ENCODE measurements at places on chromosomes 6 and 20. TPM values are rescaled to one million over a fixed set of nuclear protein-coding genes. Genes with fewer than 3 reads are reported as not detected.
A peak's percentile ranks its signal among the peaks of the same experiment; 100 is the strongest.

DNA sequence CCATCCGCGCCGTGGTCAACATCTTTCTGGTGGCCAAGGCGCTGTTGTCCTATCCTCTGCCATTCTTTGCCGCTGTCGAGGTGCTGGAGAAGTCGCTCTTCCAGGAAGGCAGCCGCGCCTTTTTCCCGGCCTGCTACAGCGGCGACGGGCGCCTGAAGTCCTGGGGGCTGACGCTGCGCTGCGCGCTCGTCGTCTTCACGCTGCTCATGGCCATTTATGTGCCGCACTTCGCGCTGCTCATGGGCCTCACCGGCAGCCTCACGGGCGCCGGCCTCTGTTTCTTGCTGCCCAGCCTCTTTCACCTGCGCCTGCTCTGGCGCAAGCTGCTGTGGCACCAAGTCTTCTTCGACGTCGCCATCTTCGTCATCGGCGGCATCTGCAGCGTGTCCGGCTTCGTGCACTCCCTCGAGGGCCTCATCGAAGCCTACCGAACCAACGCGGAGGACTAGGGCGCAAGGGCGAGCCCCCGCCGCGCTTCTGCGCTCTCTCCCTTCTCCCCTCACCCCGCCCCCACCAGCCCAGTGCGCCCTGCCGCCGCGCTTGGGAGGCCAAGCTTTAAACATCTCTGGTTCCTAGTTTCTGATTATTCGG lies 4.0 kb downstream of the SLC32A1 start:
- no peak for DNase-seq

DNA sequence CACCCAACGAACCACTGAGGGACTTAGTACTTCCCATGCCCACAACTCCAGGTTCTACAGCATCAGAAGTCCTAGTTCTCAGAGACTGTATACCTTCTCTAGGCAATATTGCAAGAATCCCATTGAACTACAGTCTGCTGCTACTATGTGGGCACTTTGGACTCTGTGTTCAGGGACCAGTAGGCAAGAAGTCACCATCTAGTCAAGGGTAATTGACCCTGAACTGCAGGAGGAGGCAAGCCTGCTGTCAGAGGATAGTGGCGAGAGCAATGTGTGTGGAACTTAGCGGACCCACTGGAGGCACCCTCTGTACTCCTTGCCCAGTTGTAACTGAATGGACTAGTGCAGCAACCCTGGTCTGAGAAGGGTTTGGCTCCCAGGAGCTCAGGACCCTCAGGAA lies 15.7 kb downstream of the HEBP2 start:
- DNase-seq, result peak; percentile 35

VSX1 gene
- not detected for total RNA-seq

DNA sequence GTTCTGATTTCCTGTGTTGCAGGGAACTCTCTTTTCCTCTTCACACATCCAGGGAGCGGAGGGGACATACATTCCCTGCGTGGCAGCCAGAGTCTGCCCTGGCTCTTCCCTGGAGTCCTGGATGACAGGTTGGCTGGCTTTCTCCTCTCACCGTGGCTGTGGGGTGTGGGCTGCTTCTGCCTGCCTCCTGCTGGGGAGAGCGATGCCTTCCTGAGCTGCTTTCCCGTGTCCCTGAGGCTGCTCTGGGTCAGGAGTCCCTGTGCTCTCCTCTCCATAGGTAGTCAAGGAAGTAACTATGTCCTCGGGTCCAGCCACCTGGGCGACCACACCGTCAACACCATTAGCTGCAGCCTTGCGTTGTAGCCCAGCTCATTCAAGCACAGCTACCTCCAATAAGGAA lies 451.7 kb downstream of the QKI start:
- no peak for DNase-seq

DNA sequence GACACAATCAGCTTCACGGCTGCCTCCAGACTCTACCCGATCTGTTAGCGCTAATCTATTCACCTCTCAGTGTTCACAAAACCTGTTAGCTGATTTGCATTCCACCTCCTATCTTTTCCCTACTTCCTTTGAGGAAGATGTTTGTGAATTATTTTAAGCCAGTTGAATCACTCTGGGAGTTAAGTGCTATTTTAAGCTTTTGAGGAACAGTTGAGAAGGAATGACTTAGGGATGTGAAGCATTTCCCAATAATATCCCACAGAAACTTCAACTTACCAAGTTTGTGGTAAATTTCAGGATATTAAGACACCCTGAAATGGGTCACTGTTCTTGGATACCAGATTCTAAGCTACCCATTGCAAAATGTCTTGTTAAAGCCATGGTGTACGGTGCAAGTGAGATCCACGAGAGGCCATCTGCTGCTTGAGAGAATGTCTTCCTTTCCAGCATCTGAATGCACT lies 145.2 kb upstream of the CITED2 start:
- no peak for DNase-seq

TRIM40 gene
- total RNA-seq, result 0.13 TPM
